ENCODE measurements at places on chromosomes 16 and 17. TPM values are rescaled to one million over a fixed set of nuclear protein-coding genes. Genes with fewer than 3 reads are reported as not detected.

DNA sequence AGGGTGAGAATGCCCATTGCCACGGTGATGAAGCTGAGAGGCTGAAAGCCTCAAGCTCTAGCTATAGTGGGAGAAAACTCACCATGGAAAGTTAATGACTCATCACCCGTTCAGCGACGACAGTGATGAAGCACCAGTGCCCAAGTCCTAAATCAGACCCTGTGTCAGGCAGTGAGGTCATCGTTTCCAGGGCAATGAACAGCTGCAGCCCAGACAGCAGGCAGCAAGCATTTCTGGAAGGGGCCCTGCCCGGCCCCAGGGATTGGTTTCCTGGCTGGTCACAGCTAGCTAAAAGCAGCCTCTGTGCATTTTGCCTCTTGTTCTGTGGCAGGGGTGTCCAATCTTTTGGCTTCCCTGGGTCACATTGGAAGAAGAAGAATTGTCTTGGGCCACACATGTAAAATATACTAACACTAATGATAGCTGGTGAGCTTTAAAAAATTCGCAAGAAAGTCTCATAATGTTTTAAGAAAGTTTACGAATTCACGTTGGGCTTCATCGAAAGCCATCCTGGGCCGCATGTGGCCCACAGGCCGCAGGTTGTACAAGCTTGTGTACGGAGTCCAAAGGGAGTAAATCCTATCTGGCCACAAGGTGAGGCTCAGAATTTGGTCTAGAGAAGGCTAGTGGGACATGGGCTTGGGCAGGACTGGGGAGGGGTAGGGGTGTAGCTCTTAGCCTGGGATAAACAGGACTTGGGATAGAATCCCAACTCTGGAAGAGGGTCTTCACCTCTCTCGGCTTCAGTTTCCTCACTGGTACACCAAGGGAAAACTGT is 40.6 kb downstream of the MIS12 start:
- peak; percentile 54 for DNase-seq

GRCh38 chr16:31409433-31409832 is 16.3 kb downstream of the ITGAD start:
- DNase-seq, result no peak

DNA sequence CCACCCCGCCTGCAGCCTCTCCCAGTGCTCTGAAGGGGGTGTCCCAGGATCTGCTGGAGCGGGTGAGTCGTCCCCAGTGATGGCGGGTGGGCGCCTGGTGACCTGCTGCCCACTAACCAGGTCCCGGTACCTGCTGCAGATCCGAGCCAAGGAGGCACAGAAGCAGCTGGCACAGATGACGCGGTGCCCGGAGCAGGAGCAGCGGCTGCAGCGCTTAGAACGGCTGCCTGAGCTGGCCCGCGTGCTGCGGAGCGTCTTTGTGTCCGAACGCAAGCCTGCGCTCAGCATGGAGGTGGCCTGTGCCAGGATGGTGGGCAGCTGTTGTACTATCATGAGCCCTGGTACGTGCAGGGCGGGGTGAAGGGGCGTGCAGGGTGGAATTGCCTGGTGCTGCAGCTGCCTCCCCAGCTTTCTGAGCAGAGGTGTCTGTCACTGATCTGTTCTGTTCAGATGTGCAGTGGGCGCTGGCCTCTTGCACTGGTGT is 3.6 kb downstream of the CDT1 start:
- no peak for DNase-seq

Gene MAFG
- total RNA-seq, result 10.8 TPM

Gene CIBAR2
- 6.8 TPM for total RNA-seq

Gene EFCAB13
- total RNA-seq, result 7.3 TPM

Gene SMTNL2
- total RNA-seq, result 5.1 TPM

Gene GFAP
- 3,271 TPM for total RNA-seq

Gene CCDC200
- total RNA-seq, result not detected
